HFF-Myc (cell line): ENCODE measurements at places on chromosomes 2 and 18.

- DNase-seq: peak; percentile 26
Measured at GRCh38 chr18:36620788-36621187, 208.0 kb downstream of the TPGS2 start.

DNA sequence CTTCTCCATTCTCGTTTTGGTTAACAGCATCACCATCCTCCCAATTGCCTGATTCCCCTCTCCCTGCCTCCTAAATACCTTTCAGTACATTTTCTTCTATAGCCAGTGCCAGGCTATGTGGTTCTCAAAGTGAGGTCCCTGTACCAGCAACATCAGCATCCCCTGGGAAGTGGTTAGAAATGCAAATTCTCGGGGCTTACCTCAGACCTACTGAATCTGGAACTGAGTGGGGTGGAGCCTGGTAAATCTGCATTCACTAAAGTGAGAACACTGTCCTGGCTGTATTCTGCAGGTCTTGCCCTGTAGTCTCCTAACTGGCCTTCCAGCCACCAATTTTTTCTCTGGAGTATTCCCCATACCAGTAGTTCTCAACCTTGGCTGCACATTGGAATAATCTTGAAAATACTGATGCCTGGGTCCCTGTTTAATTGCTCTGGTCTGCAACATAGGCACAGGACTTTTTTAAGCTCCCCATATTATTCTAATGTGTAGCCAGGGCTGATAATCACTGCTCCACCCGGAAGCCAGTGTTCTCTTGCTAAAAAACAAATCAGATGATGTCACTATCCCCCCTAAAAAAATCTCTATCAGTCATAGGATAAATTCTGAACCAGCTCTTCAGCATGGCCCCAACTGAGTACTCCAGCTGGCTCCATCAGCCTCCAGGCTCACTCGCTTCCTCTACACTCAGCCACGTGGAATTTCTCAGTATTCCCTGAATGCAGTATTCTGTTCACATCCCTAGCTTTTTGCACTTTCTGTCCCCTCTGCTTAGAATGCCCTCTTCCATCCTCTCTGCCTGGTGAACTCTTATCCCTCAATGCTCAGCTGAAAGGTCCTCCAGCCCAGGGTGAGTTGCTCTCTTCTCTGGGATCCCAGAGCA lies 98.4 kb downstream of the CDK15 start:
- no peak for DNase-seq

GRCh38 chr2:160694631-160695030 lies 201.0 kb upstream of the RBMS1 start:
- DNase-seq: no peak

DNA sequence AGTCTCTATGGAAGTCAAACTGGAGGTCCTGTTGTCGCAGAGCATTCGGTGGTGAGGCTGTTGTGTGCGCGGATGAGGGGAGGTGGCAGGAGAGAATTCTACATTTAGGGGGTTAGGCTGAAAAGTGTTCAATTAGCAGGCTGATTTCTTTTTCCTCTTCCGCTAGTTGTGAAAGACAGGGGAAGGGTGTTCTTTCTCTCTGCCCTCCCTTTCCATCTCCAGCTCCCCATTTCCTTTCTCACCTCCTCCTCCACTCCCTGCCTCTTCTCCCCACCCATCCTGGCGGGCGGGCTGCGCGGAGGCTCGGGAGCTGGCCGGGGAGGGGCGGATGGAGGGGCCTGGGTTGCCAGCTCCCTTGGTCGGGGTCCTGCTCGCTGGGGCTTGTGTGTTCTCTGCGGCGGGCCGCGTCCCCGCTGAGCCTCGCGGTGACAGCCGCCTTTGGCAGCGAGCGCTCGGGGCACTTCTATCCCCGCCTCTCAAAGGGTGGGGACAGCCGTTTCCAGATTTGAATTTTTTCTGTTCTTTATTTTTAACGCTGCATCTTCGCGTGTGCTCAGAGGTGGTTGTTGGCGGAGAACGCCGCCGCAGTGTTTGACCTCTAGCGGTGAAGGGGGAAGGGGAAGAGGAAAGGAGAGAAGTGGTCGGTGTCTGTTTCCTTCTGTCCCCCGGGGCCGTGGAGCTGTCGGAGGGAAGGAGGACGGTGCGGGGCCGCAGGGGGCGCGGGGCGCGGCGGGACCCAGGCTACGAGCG lies 3.6 kb downstream of the SOX11 start:
- DNase-seq: no peak

GRCh38 chr2:44578471-44579093 lies 216.8 kb downstream of the CAMKMT start:
- no peak for DNase-seq

DNA sequence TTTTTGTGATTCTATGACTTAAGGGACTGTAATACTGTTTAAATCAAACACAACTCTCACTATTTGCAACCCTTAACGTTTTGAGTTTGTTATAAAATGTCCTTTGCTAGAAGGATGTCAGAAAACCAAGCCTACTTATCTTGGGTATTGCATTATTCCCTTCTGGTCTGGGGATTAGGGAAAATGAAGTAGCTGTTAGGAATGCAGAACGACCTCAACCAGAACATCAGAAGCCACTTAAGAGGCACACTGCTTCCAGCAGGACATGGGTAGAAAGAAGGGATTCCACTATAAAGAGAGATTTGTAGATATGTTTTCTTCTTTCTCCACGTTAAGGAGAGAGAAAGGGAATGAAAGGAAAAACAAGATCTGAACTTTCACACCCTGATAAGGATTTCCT lies 101.2 kb downstream of the SETBP1 start:
- peak; percentile 9 for DNase-seq
